D721Med (cell line): ENCODE measurements at places on chromosomes 12 and 14.

GRCh38 chr12:308511-308910 lies 45.9 kb upstream of the SLC6A13 start:
- DNase-seq: no peak

DNA sequence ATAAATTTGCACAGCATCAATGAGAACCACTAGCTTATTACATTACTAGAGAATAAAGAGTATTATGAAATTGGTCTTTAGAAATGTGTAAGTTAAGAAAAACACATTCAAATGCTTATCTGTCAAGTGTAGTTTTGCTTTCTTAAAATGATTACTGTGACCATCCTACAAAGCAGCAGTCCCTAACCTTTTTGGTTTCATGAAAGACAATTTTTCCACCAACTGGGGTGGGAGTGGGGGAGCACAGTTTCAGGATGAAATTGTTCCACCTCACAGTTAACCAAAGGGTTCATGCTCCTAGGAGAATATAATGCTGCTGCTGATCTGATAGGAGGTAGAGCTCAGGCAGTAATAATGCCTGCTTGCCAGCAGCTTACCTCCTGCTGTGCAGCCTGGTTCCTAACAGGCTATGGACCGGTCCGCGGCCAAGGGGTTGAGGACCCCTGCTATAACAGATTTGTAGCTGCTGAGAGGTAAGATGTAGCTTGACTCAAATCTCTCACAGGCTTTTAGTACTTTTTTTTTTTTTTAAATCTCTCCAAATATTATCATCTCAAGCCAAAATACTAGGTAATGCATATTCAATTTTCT lies 45.4 kb downstream of the PPP4R3A start:
- no peak for DNase-seq

- DNase-seq: no peak
These were observed 26.6 kb upstream of the NXPH4 start for GRCh38 chr12:57190037-57190436.

- no peak for DNase-seq
These were observed 60.6 kb downstream of the ARL6IP4 start for GRCh38 chr12:123041042-123041531.

GRCh38 chr12:132159555-132160003 lies 15.3 kb downstream of the NOC4L start:
- no peak for DNase-seq

GRCh38 chr14:64727551-64728071 lies 23.4 kb downstream of the PLEKHG3 start:
- no peak for DNase-seq

GRCh38 chr14:100038065-100038464 lies 27.2 kb upstream of the EVL start:
- DNase-seq: no peak

- DNase-seq: no peak
These were observed 30.4 kb upstream of the IFT81 start for GRCh38 chr12:110093631-110094311.

GRCh38 chr12:68097386-68097785 lies 62.2 kb downstream of the IFNG start:
- DNase-seq: no peak

GRCh38 chr12:121803861-121804416 lies at the start of gene SETD1B:
SETD1B (plus strand) TSS chr12:121804009; CDS start chr12:121804738, 729 bp downstream.
- DNase-seq: no peak

GRCh38 chr14:79730953-79731352 lies 480.4 kb downstream of the DIO2 start:
- no peak for DNase-seq

DNA sequence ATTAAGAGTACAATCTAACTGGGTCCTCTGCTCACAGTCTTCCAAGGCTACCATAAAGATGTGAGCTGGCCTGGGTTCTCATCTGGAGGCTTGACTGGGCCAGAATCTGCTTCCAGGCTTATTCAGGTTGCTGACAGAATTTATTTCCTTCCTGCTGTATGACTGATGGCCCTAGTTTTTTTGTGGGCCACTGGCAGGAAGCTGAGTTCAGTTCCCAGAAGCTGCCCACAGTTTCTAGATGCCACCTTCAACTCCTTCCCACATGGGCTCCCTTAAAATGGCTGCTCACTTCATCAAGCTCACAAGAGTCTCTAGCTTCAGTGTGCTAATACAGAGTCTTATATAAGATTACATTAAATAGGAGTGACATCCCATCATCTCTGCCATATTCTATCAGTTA lies 121.7 kb upstream of the CAND1 start:
- DNase-seq: no peak

DNA sequence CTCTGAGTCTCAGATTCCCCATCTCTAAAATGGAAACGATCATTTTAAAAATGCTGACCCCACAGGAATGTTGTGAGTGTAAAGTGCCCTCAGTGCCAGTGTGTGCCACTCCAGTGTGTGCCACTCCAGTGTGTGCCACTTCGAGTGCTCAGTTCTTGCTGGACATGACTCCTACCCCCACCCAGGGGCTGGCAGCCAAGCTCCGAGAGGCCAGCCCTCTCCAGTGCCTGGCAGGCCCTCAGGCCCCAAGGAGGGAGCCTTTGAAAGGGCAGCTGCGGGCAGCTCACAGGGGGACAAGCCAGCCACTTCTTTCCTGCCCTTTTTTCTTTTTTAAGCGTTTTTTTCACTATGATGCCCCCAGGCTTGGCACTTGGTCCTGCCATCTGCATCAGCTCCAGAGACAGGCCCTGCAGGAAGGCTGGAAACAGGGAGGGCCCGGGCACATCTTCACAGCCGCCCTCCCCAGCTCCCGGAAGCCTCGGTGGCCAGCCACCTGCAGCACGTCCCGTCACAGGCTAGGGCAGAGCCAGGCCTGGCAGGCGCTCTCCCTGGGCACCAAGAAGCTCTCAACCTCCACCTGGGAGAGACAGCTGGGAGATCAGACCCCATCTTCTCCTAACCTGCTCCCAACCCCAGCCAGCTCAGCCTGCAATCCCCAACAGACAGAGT lies 29.8 kb downstream of the NCOR2 start:
- DNase-seq: no peak

DNA sequence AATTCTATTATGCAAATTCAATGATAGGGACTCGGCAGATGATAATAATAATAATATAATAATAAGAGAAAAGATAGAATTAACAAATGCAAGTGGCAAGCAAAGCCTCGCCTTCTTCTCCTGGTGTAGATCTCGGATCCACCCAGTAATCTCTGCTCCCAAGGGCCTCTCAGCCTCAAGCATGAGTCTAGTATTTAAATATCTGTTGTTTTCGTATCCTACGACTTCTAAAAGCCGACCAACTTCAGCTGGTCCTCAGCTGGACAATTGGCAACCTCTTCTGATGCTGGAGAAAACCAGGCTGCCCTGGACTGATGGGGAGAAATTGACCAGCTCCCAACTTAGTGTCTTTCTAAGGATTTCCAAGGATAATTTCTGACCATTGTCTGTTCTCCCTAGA lies 14.0 kb upstream of the MAP1LC3B2 start:
- no peak for DNase-seq

GRCh38 chr12:64825143-64826021 lies 935 bp downstream of the TBC1D30 start:
- no peak for DNase-seq
